Stimulated activated CD4-positive, alpha-beta T cell treated with anti-CD3 and anti-CD28 coated beads, Interleukin-15, amount 100 ng/mL, for 1 hour (primary cell): ENCODE measurements at places on chromosomes 3 and 15.
A peak's percentile ranks its signal among the peaks of the same experiment; 100 is the strongest.

GRCh38 chr3:114411811-114412803, 118.3 kb downstream of the TIGIT start:
- no peak for DNase-seq

GRCh38 chr3:26081806-26082205, 291.9 kb downstream of the OXSM start:
- DNase-seq = no peak

- no peak for DNase-seq
Measured at GRCh38 chr15:52020221-52021085, 1.4 kb downstream of the MAPK6 start.

GRCh38 chr3:124823206-124823605, 64.0 kb downstream of the ITGB5 start:
- DNase-seq = no peak

DNA sequence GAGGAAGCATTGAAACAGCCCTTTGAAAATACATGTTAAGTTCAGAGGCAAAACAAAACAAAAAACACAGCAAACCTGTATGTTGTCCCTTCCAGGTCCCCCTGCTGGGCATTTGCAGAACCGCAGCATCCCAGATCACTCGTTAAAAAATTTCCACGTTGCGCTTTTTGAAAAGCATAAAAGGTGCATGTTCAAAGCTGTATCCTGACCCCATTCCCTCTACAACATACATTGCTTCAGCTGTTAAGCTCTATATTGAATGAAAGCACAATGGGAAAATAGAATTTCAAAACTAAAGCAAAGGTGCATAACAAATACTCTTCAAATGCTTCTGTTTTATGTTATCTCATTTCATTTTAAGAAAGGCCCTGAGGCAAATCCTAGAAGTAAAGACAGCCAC, 328.3 kb downstream of the THSD4 start:
- peak; percentile 11 for DNase-seq

DNA sequence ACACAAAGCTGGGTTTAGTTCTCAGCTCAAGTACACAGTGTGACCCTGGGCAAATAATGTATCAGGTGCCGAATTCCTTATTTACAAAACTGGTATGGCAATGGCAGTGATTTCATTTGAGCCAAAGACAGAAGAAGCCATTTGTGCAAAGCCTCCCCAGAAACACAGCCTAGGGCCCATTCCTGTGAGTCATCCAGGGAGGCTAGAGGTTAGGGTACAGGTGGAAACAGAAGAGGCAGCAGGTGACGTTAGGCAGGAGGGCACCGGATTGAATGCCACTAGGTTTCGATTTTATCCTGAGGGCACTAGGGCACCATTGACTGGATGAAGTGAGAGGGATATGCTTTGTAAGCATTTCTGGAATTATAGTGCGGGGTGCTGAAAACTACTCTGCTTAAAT, 766.9 kb upstream of the NR2F2 start:
- no peak for DNase-seq

- no peak for DNase-seq
Measured at GRCh38 chr3:176554791-176555654, 642.3 kb downstream of the TBL1XR1 start.

DNA sequence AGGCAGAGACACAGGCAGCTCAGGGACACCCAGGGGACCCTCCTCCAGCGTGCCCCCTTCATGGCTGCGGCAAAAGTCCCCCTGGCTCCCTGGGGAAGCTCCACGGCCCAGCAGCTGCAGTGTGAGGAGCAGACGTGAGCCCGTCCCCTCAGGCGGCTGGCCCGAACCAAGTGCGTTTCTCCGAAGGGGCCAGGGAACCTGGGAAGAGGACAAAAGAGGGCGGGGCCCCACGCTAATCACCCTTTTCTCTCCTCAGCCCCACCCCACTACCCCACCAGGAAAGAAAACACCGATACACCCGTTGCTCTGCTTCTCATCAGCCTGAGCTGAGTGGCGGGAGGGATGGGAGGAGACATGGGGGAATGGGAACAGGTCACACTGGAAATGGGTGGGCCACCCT, at the start of gene MUC4:
Gene MUC4, minus strand, starts transcription at position 174 of the 400 bp plus-strand sequence. Its CDS starts 112 bp downstream, at position 62.
- no peak for DNase-seq

- no peak for DNase-seq
Measured at GRCh38 chr3:112425858-112426750, 73.2 kb downstream of the BTLA start.
